Right atrium auricular region (tissue), 2 donors: ENCODE measurements at places on chromosomes 6 and 20.

DNA sequence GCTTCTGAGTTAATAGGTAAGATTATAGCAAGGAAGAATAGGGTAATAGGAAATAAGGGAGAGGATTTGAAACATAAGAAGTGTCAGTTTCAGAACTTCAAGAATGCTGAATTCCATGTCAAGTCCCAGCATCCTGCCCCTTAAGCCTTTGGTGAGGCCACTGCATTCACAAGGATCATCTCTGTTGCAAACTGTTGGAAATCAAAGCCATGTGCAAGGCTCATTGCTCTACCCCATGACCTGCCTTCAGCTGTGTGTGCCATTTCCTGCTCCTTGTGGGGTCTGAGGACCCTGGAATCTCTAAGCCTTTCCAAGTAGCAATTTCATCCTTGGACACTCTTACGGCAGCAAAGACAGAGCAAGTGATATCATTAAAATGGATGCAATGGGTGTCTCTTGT is 203.0 kb downstream of the CDC5L start:
- peak; percentile 32 for DNase-seq

DNA sequence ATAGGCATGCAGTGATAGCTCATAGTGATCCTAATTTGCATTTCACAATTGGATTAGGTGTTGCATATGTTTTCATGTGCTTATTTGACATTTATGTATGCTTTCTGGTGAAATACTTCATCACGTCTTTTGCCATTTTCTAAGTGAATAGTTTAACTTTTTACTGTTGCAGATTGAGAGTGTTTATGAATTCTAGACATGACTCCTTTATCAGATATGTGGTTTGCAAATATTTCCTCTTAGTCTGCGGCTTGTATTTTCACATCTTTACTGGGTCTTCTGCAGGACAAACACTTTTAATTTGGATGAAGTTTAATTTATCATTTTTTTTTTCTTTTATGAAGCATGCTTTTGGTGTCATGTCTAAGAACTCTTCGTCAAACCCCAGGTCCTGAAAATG is 39.2 kb downstream of the CCN2 start:
- DNase-seq, result no peak

DNA sequence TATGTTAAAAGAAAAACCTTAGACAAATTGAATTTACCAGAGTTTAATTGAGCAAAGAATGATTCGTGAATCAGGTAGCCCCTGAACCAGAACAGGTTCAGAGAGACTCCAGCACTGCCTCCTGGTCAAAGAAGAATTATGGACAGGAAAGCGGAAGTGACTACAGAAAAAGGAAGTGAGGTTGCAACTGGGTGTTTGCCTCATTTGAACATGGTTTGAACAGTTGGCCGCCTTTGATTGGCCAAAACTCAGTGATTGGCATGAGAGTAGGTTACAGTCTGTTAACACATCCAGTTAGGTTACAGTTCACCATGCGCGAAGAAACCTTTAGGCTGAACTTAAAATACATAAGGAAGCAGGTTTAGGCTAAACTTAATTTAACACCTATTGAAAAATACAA is 248.8 kb downstream of the TFAP2A start:
- no peak for DNase-seq

GRCh38 chr6:165662749-165663376 is at the start of gene PDE10A:
TSS of gene PDE10A (minus strand) at chr6:165663241. CDS start at chr6:165662811, 430 bp downstream.
- DNase-seq, result no peak

- DNase-seq, result peak; percentile 70
Measured at GRCh38 chr6:112443179-112444065, 96.3 kb downstream of the RFPL4B start.

GRCh38 chr6:85612690-85613474 is 19.2 kb upstream of the SNX14 start:
- no peak for DNase-seq

DNA sequence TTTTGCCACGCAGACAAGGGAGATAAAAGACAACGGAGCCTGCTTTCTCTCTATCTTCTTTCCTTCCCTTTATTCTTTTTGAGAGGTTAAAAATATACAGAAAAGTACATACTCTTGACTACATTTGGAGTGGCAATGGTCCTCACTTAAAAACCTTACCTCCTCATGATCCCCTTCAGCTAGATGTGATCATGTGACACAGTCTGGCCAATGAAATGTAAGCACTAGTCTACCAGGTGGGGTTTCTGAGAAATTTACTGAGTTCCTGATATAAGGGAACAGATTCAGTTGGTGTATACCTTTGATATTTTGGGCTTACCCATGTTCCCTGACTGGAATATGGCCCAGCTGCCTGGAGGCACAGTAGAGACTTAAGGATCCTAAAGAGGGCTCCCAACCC is 165.5 kb upstream of the BEND3 start:
- DNase-seq, result no peak

GRCh38 chr6:55734256-55734655 is 141.1 kb downstream of the BMP5 start:
- no peak for DNase-seq

GRCh38 chr20:17857639-17858449 is 110.8 kb downstream of the SNX5 start:
- no peak for DNase-seq

DNA sequence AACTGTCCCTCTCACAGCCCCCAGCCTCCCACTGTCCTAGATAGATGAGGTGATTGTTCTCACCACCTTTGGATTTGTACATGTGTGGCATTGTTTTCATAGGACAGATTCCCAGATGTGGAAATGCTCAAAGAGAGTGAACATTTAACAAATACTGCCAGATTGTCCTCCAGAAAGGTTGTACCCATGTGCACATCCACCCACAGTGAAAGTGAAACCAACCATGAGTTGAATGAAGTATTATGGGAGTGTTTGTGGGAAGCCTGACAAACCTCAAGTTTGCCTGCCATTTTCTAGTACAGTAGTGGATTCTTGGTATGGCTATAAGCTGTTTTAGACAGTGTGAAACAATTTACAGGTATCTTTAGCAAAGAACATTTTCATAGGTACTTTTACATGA is 42.7 kb downstream of the ANKRD6 start:
- no peak for DNase-seq

- no peak for DNase-seq
Measured at GRCh38 chr6:2020909-2021308, 224.5 kb downstream of the GMDS start.

DNA sequence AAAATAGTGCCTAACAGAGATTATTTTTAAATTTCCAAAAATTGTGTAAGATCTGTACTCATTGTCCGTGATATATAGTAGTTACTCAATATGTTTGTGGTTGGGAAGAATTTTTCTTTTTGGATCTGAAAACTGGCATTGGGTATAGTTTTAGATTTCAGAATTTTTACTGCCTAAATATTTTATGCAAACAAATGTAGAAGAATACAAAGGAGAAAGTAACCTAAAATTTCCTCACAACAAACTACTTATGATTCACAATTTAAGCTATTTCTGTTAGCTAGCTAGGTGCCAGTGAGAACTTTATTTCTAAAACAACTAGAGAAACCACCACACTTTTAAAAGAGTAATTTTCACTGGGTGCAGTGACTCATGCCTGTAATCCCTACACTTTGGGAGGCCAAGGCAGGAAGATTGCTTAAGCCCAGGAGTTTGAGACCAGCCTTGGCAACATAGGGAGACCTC is 38.8 kb downstream of the SESN1 start:
- no peak for DNase-seq

- DNase-seq, result no peak
Measured at GRCh38 chr20:53735536-53736050, 142.0 kb upstream of the ZNF217 start.

DNA sequence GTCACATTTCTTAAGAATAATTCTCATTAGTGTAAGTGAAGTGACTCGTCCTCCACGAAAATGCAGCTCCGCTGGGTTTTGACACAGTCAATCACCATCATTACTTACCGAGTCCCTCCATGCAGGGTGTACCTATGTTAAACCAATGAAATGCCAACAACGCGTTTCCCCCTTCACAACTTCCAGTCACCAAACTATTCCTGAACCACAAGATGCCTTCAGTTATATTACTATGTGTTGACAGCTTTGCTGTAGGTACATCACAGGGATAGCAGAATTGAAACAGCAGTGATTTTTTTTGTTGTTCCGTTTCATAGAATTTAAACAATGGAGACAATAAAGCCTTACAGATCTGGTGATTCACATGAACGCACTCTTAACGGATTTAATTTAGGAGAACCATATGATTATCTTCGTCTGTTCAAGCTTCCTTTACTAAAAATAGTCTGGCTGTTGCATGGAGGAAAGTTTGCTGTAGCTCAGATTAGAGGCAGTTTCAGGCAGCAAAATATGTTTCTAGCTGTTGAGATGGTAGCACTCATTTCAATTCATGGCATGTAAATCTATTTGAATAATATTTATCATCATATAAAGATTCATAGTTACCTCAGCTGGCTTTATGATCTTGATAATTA is 652.8 kb downstream of the PRKN start:
- DNase-seq, result no peak
